AG10803 (cell line): ENCODE measurements at places on chromosomes 7 and 10.

DNA sequence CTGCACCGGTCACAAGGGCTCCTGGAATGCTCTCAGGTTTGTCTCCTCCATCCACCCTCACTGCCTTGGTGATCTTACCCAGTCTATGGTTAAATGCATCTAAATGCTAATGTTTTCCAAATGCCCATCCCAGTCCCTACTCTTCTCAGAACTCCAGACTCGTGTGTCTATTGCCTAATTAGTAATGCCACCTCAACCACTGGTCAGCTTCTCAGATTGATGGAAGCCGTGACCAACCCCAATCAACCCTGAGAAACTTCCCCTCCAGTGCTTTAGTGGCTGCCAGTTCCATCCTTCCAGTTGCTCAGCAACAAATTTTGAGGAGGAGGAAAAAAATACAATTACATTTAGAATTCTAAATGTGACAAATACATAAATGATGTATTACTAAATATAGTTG lies 18.6 kb downstream of the NUDCD3 start:
- peak; percentile 32 for DNase-seq

DNA sequence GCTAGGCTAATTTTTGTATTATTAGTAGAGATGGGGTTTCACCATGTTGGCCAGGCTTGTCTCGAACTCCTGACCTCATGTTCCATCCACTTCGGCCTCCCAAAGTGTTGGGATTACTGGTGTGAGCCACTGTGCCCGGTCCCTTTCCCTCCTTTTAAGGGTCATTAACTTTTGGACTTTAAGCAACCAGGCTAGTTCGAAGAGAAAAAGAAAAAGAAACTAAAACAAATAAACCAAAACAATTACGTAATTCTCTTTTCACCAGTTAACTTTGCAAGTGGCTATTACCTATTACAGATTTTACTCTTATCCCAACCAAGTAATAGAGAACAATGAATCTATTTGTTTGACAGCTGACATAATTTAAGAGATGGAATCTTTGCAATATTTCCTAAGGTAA lies 72.8 kb upstream of the SEMA3C start:
- no peak for DNase-seq

DNA sequence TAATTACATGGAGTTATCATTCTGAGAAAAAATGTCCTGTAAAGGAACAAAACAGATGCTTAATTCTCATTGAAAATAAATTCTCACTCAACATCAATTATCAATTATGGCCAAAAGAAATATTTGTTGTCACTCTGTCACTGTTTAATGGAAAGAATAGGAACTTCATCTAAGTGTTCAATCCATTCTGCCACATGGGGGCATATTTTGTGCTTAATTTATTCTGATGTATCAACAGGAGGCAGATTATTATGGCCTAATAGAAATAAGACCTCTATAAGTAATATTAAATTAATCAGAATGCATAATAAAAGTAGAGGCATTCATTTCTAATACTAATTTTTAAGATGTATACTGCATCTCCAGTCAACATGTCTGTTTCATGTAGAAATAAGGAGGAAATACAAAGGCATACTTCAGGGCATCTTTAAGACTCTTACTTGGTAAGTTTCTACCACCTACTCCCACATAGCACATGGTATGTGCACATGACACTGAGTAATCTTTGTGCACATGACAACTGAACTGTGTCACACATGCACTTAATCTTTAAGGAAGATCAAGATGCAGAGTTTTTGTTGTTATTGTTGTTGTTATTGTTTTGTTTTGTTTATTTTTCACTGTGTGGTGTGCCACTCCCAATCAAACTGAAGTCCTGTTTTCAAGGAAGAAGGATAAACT lies 420.4 kb upstream of the SEMA3A start:
- no peak for DNase-seq

DNA sequence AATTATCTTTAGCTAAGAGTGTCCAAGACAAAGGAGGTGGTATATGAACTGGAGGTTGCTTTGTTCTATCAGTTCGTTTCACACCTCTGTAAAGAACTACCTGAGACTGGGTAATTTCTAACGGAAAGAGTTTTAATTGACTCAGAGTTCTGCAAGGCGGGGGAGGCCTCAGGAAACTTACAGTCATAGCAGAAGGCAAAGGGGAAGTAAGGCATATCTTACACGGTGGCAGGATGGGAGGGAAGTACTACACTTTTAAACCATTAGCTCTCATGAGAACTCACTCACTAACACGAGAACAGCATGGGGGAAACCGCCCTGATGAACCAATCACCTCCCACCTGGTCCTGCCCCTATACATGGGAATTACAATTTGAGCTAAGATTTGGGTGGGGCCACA lies 1202.3 kb upstream of the LRRTM3 start:
- no peak for DNase-seq
